ENCODE measurements at places on chromosomes 3 and 15. TPM values are rescaled to one million over a fixed set of nuclear protein-coding genes. Genes with fewer than 3 reads are reported as not detected.

Gene NAALADL2
- 9.8 TPM for total RNA-seq

Gene HES1
- total RNA-seq = 29.5 TPM

Gene CIAO2A
- 56.3 TPM for total RNA-seq

DNA sequence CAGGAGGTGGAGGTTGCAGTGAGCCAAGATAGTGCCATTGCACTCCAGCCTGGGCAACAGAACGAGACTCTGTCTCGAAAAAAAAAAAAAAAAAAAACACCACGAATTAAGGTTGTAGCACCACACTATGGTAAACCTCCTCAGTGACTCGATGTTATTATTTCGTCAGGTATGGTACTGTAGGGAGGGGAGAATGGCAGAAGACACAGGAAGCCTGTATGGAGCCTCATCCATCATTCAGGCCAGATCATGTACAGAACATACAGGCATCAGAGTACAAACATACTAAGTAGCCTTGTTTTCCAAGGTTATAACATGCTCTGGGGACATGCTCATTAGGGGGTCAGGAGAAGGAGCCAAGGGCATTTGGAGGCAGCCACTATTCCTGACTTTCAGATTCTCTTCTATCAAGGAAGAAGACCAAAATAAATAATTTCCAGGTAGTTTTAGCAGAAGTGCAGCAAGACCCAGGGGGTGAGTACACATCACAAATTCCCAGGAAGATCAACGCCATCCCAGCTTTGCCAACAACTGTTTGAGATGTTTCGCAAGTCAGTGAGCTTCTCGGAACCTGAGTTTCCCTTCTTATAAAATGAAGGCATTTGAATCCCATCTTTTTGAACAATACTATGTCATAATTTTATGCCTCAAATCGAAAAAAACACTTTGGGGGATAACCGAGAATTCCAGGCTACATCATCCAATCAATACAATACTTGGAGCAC, 79.8 kb downstream of the FOXP1 start:
- no peak for DNase-seq

- DNase-seq = no peak
These were observed 392.8 kb downstream of the RSL24D1 start for GRCh38 chr15:54803987-54804386.

DNA sequence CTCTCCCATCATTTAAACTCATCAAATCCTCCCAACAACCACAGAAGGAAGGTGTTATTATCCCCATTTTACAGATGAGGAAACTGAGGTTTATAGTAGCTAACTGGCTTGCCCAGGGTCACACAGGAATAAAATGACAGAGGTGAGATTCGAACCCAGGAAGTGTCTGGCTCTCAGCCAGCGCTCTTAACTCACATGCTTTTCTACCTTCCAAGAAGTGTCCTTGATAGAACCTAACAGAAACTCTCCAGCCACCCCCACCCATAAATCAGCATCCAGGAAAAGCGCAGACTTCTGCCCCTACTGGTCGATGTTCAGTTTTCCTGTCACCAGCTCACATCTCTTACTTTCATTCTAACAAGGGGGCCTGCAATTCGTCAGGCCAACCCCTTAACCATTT, 51.7 kb downstream of the SPATA12 start:
- no peak for DNase-seq

DNA sequence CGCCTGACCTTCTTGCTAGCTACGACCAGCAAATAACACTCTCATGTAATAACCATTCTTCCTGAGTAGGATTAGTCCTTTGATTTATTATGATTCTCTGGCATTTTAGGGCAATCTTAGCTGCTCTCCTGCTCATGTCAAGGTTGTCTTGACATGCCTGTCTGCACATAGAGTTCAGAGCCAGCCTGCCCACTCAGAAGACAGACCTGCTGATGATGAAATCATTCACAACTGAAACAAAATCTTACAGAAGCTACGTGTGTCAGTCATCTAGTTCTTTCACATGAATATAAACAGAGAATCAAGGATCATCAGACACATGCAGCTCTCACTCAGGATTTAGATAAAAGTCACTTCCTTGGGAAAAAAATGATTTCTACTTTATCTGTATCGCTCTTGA, 173.6 kb upstream of the LYSMD4 start:
- no peak for DNase-seq

DNA sequence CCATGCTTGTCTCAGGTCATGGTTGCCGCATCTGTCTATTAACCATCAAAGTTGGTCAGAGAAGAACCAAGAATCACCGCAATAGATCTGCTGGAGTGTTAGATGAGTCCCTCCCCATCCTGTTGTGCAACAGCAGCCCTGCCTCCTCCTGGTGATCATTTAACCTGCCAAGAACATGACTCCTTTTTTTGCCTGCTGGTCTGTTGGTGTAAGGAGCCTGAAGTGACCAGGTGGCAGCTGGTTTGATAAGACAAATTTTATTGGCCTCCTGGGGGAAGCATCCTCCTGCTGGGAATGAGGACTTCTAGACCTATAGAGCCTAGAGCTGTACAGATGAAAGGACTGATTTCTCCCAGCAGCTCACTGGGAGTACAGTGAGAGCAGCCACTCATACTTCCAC, 43.5 kb upstream of the RAF1 start:
- no peak for DNase-seq

DNA sequence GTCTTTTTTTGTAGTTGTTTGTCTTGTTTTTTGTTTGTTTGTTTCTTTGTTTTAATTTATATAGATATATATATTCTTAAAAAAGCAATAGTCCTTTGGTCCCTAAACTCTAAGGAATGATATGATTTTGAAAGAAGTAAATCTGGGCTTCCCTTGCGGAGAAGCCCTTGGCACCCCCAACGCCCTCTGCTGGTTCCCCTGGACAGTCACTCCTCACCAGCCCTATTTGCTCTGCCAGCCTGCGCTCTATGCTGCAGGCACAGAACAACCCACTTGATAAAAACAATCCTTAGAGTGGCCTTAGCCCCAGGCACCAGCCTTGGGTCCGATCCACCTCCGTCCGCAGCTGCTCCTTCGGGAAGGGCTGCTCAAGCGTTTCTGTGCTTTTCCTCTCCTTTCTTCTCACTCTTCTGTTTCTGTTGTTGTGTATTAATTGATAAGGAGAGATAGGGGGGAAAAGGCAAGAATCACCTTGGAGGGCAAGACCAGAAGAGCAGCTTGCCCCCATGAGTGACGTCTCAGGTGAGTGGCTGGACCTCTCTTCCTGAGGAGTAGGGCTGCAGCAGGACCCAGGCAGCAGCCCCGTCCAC, 13.7 kb upstream of the PARP6 start:
- peak; percentile 70 for DNase-seq

GRCh38 chr15:97443101-97443500, 517.4 kb upstream of the ARRDC4 start:
- DNase-seq = no peak

GRCh38 chr15:44713006-44713966, 2.0 kb downstream of the B2M start:
- no peak for DNase-seq

DNA sequence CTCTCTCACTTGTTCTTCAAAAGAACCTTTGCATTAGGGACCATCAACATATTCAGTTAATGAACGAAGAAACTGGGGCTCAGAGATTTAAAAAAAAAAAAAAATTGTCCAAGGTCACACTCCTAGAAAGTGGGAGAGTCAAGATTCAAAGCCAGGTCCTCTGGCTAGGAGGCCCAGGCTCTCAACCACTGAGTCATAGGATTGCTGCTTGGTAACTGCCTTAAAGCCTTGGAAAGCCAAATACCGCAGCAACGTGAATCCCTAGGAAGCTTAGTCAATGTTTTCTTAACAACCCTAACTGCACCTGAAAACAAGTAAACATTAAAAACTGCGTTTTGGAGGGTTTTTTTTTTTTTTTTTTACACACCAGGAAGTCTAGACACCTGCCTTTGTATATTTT, 156.8 kb downstream of the WNT5A start:
- no peak for DNase-seq

DNA sequence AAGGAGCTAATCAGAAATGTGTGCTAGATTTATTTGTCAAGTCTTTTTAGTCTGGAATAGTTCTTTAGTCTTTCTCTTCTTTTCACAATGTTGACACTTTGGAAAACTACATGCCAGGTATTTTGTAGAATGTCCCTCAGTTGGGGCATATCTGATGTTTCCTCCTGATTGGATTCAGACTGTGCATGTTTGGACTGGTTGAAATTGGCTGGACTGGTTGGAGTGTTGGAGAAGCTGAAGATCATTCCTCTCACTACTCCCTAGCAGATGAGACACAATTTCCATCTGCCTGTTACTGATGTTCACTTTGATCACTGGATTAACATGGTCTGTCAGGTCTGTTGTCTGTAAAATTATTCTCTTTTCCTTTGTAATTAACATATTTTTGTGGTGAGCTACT, 3.7 kb downstream of the NME9 start:
- DNase-seq = no peak
